ENCODE measurements at places on chromosomes 16 and 17. TPM values are rescaled to one million over a fixed set of nuclear protein-coding genes. Genes with fewer than 3 reads are reported as not detected.

The PTGES3L gene
- not detected for total RNA-seq

The SOST gene
- total RNA-seq, result 0.05 TPM

The GGT6 gene
- total RNA-seq, result not detected

The DOC2B gene
- 57.9 TPM for total RNA-seq

The PLK1 gene
- 51.6 TPM for total RNA-seq

The OR4D1 gene
- not detected for total RNA-seq

The IRX5 gene
- 0.51 TPM for total RNA-seq

Data from dermis blood vessel endothelial cell (primary cell).